ENCODE measurements at places on chromosomes 7 and 10.

- DNase-seq, result no peak
These were observed 37.2 kb downstream of the FRMD4A start for GRCh38 chr10:14293526-14293925.

DNA sequence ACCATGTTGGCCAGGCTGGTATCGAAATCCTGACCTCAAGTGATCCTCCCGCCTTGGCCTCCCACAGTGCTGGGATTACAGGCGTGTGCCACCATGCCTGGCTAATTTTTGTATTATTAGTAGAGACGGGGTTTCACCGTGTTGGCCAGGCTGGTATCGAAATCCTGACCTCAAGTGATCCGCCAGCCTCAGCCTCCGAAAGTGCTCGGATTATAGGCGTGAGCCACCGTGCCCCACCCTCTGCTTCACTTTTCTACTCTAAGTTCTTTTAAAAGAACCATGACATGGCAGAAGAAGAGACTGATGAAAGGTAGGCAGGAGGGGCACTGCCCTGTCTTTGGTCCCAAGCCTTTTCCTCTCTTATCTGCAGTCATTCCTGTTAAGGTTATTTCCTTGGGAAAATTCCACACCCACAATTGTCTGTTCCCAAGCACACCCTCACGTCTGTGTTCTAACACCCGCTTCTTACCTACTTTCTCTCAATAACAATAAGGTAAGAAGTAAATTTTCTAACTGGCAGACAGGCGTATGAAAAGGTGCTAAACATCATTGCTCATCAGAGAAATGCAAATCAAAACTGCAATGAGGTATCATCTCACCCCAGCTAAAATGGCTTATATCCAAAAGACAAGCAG lies 291.7 kb downstream of the DPP6 start:
- DNase-seq, result no peak

DNA sequence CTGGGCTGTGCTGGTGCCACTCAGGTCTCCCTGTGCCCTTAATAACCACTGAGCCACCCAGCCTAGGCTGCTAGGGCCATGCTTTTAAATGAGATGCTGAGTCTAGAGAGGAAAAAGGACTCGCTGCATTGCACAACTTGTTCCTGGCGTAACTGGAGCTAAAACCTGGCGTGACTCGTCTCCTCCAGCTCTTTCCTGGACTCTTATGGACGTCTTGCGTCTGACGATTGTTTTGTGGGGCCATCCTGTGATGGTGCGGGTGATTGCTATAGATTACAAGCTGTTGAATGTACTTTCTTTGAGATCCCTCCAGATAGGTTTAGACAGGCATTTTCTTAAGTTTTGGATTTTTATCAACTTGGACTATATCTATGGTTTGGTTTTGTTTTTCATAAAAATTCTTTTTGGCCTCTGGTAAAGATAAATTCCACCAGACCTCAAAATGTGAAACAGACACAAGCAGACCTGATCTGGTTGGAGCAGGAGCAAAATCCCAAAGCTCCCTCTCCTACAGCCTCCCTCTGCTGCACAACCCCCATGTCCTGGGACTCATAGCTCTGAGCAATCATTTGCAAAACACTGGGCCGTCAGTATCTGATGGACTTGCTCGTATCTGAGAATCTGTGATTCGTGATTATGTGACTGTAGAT lies 230.3 kb downstream of the ARHGAP12 start:
- no peak for DNase-seq

GRCh38 chr7:36677769-36678437 lies 46.4 kb downstream of the AOAH start:
- peak; percentile 26 for DNase-seq

DNA sequence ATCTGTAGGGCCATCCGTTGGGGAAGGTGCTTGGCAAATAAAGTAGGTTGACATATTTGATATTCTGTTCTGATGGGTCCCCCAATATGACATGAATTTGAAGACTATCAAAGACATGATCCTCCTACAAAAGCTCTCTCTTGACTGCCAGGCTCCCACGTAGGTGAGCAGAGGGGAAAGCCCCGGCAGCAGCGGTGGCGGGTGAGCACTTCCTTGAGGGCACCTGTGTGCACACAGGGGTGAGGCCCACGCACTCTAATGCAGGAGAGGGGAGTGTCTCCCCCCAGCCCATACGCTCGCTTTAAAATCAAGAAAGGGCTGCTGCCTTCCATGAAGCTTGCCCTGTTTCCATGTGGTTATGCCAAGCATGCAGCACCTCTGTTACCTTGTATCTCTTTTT lies 100.4 kb downstream of the TAX1BP1 start:
- DNase-seq, result peak; percentile 23

- DNase-seq, result no peak
These were observed 129.6 kb downstream of the GRM3 start for GRCh38 chr7:86773309-86773708.

DNA sequence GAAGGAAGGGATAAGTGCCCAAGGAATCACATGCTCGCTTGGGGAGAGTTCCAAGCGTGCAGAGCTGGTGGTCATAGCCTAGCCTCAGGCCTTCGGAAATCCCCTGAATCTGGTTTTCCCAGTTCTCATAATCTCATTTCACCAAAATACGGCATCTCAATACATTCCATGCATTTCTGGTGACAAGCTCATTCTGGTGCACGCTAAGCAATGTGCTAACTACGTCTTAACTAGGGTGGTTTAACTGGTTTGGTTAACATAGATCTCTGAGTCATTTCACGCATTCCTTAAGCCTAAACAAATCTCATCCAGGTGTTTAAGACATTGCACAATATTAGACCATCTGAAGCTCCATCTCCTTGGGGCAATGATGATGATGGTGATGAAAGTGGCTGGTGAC lies 72.9 kb upstream of the STEAP1B start:
- no peak for DNase-seq

DNA sequence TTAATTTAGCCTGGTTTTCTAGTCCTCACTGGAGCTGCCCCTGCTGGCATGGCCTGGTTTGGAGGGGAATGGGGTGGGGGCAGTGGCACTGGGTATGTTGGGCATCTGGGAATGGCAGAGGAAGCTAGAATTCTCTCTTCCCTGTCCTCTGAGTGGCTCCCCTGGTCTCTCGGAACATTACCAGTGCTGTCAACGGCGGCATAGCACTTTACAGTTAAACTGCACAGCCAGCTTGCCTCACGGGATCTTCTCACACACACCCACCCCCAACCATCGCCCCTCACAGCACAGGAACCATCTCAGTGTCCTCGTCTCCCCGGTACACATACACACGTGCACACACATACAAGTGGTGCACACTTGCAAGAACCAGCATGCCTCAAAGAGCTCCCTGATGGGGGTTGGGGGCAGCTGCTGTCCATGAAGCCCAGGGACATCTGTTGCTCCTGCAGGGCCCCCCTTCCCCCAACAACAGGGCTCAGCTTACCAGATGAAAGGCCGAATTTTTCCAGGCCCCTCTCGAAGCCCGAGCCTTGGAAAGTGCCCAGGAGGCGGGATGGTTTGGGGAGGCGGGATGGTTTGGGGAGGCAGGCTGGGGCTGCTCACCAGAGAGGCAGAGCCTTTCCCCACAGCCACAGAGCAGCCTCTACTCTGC lies 41.0 kb downstream of the TSPAN15 start:
- no peak for DNase-seq

GRCh38 chr10:109866168-109866994 lies 56.9 kb downstream of the XPNPEP1 start:
- no peak for DNase-seq

DNA sequence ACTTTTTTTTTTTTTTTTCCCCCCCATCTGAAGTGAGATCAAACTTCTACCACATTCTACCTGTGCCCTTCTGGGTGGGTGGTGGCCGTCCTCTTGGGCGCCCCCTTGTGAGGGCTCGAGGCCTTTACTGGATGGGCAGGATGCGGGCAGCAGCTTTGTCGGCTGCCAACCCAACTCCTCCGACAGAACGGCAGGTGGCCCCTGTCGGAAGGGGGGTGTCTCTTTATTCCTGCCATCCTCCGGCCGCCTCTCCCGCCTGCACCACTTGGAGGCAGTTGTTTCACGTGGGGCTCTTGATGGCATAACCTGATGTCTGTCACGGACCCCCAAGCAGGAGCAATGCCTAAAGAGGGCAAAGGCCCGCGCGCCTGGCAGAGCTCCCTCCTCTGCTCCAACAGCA lies 31.0 kb downstream of the AMZ1 start:
- peak; percentile 69 for DNase-seq

DNA sequence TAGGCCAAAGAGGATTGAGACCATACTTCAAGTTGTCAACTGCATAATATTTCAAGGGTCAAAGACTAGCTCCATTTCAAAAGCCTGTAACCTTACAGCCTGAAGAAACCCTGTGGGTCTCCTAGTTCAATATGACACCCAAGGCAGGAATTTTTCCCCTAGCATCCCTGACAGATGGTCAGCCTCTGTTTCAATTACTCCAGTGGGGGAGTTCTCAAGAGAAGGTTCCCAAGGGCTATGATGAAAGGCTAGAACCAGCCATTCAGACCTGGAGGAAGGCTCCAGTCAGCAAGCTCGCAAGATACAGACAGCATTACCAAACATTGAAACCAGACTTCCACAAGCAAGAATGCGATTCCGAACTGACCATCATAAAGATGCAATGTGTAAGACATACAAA lies 1.6 kb downstream of the HTR7 start:
- DNase-seq, result no peak

GRCh38 chr10:97940534-97940933 lies 89.9 kb downstream of the CRTAC1 start:
- DNase-seq, result no peak

GRCh38 chr7:121475806-121476205 lies 79.7 kb upstream of the FAM3C start:
- no peak for DNase-seq

- no peak for DNase-seq
These were observed 84.0 kb downstream of the GRK5 start for GRCh38 chr10:119291223-119291900.

GRCh38 chr7:38153515-38153914 lies 24.5 kb upstream of the STARD3NL start:
- DNase-seq, result no peak

DNA sequence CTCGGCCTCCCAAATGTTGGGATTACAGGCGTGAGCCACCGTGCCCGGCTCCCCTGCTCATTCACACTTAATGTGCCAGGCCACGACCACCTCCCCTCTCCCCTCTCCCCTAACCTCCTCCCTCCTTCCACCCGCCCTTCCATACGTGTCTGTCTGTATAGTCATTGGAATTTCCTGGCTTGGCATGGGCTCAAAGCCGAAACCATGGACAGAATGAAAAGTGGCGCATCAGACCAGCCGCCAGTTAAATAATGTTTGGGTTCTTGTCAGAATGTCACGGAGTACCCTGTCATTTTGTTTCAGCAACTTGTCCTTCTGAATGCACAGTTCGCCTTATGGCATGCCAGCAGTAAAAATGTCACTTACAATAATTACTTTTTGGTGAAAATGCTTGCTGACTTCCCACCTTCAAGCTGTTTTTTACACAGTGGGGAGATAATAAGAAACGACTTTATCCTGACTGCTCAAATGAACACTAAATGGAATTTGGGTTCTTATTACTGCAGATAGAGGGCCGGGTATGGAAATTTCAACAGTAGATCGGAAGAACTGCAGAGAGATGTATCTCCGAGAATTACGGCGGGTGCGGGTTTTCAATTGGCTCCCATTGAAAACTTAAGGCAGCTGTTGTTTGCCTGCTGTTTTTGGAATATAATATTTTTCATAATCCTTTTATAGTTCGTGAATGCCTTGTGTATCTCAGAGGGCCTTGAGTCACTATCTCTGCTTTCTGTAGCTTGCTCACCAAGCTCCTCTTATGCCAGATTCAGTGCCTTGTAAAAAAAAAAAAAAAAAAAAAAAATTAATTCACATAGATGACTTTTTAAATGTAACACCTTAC lies 65.5 kb upstream of the SH2B2 start:
- no peak for DNase-seq

- no peak for DNase-seq
These were observed 46.4 kb upstream of the FIGNL1 start for GRCh38 chr7:50496569-50496968.

GRCh38 chr7:85750454-85750949 lies 563.6 kb upstream of the SEMA3D start:
- DNase-seq, result no peak

GRCh38 chr7:155824227-155824886 lies 12.1 kb upstream of the SHH start:
- no peak for DNase-seq

GRCh38 chr7:42185726-42186125 lies 51.3 kb downstream of the GLI3 start:
- no peak for DNase-seq

- no peak for DNase-seq
These were observed 18.1 kb downstream of the LRMDA start for GRCh38 chr10:75449382-75450074.

- peak; percentile 83 for DNase-seq
These were observed 2.1 kb upstream of the ADAM8 start for GRCh38 chr10:133278577-133279265.

DNA sequence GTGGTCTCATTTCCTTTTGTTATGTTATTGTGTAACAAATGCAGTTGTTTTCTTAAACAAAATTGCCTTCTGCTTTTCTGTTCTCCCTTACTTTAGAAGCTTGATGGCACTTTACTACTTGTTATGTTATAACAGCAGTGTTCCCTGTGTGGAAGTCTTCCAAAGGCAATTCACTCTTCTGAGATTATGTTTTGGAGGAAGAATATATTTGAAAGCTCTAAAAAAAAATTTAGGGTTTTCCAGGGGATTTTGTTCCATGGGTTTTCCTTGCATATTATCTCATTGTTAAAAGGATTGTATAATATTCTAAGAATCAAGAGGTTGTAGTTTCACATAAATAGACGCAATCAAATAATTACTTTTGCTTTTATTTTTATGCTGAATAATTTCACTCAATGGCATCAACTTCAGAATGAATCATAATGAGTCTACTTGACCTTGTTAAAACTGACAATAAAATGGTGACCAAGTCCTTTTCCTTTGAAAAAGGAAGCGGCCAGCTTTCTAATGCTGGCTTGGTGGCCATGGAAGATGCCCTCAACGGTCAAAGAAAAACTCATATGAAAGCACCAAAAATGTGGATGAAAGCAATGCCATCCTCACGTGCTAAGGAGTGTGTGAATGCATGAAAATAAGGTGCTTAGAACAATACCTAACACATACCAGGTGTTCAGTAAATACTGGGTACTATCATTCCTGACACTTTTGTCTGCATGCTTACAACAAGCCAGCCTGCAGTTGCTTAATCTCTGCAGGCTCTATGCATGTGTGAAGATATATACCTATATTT lies 92.4 kb upstream of the KLF6 start:
- DNase-seq, result no peak

DNA sequence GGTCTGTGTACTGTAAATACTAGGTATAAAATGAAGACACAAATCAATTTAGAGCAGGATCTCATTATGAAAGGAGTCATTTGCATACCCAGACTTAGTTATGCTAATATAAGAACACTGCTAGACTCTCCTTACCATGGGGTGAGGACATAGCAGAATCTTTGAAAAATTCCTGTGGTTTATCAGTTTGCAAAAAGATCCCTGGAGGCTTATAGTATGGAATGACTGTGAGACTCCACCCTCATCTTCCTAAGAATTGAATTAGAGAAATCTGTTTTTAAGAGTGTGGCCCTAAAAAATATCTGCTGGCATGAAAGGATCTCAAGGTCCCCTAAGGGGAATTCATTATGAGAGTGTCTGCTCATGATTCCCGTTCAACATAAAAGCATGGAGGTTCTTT lies 63.2 kb downstream of the WNT2 start:
- no peak for DNase-seq

- no peak for DNase-seq
These were observed 12.3 kb downstream of the SCART1 start for GRCh38 chr10:133465950-133466474.

GRCh38 chr10:58837826-58838225 lies 325.2 kb downstream of the BICC1 start:
- DNase-seq, result no peak

Data from CD4-positive, alpha-beta T cell treated with Interferon alpha-2 for 1 hour (primary cell).